ENCODE measurements at places on chromosomes 11 and 22.
A peak's percentile ranks its signal among the peaks of the same experiment; 100 is the strongest.

DNA sequence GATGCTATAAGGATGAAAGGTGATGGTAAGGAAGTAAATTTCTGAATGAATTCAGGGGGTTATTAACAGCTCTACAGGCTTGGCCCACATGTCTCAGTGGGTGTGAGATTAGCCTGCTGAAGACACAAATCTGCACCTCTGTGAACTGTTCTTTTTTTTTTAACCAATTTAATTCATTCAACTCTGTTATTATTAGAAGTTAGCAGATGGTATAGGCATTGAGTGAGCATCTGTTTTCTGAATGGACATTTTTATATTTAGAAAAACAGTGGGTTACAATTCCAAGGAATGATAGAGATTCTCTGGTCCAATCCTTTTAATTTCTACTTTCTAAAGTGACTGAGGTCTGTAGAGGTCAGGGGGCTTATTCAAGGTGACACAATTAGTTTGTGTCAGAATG, 122.0 kb upstream of the SORL1-AS1 start:
- DNase-seq, result no peak

DNA sequence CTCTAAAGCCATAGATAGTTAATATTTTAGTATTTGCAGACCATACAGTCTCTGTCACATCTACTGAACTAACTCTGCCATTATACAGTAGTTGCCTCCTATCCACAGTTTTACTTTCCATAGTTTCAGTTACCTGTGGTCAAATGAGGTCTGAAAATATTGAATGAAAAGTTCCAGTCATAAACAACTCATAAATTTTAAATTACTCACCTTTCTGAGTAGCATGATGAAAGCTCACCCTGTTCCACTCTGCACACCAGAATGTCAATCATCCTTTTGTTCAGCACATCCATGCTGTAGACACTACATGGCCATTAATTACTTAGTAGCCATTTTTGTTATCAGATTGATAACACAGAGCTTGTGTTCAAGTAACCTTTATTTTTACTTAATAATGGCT, 51.7 kb upstream of the ME3 start:
- DNase-seq, result no peak

DNA sequence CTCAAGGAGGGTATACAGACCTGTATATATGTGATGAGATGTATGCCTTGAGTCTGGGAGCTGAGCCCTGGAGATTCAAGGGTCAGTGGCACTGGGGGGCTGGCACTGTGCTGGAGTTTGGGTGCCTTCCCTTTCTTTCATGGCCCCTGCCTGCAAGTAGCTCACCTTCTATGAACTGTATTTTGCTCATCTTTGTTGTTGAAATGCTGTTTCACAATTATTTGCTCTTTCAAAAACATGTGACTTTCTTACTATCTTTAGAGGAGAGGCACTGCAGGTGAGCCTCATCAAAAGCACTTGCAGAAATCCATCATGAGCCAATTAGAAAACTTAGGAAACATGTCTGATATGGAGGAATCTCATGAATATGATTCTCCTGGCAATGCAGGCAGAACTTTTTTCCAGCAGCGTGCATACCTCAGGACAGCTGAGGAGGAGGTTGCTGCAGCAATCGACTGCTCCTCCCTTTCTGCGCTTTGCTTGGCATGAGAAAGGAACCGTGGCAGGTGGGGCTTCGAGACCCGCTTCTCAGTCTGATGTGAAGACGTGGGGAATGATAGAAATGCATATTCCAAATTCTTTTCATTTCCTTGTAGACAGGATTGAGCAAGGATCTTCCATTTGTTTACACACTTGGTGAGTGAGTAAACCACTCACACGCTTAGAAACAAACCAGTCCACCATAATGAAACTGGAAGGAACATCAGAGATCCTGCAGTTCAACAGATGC, 178.4 kb upstream of the E2F8 start:
- no peak for DNase-seq

GRCh38 chr11:11960687-11961086, 47.7 kb downstream of the DKK3 start:
- no peak for DNase-seq

DNA sequence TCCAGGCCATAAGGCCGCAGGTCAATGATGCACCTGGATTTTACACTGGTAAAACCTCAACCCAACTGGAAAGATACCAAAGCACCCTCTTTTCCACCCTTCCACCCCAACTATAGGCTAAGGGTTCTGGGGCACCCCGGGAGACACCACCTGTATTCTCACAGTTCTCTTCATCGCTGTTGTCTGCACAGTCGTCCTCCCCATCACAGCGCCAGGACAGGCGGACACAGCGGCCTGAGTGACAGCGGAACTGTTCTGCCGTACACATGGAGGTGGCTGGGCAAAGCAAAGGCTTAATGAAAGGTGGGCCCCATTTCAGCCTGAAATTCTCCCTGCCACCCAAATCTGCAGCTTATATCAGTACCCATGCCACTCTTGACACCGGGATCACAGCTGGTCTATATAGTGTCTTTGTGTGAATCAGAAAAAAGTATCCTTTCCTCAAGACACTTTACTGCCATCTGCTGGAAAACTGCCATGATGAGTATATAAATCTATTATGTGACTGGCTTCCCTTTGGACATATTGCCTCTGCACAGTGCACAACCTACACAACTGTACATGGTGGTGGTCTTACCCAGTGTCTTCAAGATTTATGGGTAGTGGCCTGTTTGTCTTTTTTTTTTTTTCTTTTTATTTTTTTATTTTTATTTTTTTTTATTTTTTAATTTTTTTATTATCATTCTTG, 21.5 kb downstream of the LRP4 start:
- peak; percentile 63 for DNase-seq

DNA sequence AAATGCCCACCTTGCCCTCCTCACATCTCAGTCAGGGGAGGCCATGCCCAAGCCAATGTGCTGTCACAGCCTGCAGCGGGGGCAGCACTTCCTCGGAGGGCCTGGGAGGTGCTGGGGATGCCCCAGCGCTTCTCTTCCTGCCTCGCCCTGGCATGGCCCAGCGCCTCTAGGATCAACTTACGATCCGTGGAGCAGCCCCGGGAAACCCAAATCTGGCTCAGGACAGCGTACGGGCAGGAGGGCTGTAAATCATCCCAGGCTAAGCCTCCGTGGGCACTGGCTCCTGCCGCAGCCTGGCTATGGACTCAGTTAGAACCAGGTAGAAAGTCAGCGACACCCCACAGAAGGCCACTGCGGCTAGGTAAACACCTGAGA, 60.9 kb upstream of the EMID1 start:
- no peak for DNase-seq

DNA sequence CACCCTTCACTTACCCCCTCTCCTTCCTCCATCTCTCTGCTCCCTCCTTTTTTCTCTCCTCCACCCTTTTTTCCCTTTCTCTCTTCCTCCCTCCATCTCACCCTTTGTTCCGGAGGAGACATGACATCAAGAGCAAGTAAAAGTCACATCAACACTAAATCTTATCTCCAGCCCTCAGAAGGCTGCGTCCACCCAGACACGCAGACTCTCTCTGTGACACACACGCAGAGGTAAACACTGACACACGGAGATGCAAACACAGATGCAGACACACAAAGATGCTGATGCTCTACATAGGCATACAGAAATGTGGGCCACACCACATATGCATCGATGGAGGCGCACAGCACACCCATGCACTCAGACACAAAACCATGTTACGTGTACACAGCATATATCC, 27.0 kb downstream of the NRXN2 start:
- no peak for DNase-seq

DNA sequence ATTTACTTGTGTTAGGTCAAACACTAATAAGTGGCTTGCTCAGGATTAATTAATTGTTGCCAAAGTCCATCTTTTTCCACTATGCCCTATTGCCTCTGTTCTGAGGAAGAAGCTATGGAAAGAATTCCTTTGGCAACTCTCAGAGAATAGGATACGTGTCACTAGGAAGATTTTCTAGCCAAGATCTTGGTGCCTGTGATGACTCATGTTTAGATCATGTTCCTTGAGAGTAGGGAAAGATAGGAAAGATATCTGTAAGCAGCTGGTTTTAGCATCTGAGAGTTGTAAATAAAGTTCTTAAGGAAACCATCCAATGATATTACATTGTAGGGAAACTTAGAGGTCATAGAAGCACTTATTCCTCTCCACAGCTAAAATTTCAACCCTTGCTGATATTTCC, 15.7 kb downstream of the SLN start:
- no peak for DNase-seq

DNA sequence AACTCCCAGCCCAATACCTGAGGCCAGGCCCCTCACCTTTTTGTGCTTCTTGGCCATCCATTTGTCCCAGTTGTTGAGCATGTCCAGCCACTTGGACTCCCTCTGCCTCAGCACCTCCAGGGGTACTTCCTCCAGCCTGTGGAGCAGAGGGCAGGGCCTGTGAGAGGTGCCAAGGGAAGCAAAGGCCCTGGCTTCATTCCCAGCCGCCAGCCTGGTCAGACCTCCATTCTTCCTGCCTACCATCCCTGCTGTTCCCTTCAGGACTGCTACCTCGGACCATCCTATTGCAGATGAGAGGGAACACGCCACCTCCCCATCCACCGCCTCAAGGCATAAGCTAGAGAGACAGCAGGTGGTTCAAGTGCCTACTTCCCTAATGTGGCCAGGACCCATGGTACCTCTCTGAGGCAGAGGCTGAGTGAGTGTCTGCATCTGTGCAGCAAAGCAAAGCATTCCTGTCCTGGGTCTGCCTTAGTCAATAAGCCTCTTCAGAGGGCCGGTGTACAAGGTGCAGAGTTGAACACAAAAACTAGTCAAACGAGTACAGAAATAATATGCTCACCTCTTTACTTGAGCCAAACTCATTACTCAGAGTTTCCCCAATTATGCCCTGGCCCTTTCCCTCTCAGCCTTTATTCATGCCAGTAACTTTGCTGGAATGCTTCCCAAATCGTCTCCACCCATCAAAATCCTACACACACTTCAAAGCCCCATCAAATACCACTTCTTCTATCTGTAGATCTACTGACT, 15.4 kb upstream of the CASTOR1 start:
- DNase-seq, result no peak

GRCh38 chr11:85822814-85823213, 11.9 kb upstream of the SYTL2 start:
- DNase-seq, result no peak

DNA sequence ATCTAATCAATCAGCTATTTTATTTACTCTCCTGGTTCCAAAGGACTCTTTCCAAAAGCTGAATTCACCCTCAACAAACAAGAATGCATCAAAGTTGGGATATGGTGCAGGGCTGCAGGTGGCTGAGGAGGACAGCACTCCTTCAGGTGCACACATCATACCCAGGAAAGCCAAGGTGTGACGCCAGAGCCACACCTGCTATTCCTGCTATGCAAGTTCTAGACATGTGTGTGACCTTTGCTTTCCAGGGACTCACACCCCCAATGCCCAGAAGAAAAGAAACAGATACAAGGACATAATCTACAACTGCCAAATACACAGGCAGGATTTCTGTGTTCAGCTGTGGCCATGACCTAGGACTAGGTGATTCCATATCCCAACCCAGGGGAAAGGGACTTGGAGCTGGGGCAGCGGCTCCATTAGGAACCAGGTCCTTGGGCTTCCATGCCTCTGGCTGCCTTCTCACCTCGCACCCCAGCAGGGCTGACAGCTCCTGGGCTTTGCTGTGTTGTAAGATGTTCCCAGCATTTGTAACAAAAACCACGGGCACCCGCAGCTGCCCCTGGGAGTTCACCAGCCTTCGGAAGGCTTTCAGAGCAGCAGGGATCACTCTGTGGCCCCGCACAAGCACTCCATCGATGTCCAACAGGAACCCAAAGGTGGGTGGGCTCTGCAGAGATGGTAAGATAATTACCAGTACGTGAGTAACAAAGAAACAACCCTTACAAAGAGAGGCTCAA, 9.8 kb downstream of the HDHD5 start:
- DNase-seq, result no peak

GRCh38 chr11:10208131-10208575, 85.9 kb downstream of the SBF2 start:
- DNase-seq, result peak; percentile 76

DNA sequence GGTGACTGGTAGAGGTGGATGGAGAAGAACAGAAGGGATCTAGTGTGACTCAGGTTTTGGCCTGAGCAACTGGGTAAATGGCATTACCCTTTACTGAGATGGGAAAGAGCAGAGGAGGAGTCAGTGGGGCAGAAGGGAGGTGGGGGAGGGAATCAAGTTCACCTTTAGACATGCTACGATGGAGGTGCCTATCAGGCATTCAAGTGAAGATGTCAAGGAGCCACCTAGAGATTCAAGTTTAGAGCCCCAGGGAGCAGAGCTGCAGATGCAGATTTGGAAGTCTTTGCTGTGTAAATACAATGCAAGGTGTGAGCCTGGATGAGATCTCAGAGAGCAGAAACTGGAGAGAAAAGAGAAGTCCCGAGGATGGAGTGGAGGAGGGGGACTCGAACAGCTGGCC, 979 bp upstream of the MOGAT2 start:
- DNase-seq, result no peak

- no peak for DNase-seq
Observed at GRCh38 chr22:31122532-31123291, at the start of gene INPP5J. INPP5J (plus strand) TSS chr22:31122966; CDS start chr22:31123015, 49 bp downstream.

DNA sequence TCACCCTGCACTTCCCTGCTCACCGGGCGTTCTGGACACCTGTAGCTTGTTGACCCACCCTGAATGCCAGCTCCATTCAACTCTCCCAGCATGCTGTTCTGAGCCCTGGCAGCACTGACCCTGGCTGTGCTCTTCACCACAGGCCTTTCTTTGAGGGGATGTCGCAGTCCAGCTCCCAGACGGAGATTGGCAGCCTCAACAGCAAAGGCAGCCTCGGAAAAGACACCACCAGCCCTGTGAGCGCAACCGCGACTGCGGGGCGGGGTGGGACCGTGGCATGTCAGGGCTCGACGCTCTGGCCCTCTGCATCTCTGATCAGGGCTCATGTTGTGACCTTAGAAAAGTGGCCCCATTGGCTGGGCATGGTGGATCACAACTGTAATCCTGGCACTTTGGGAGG, 47.4 kb upstream of the RAB1B start:
- DNase-seq, result no peak

GRCh38 chr11:61542024-61542461, 33.5 kb downstream of the LRRC10B start:
- no peak for DNase-seq

- no peak for DNase-seq
Observed at GRCh38 chr11:123168955-123169484, 26.0 kb downstream of the CLMP start.

DNA sequence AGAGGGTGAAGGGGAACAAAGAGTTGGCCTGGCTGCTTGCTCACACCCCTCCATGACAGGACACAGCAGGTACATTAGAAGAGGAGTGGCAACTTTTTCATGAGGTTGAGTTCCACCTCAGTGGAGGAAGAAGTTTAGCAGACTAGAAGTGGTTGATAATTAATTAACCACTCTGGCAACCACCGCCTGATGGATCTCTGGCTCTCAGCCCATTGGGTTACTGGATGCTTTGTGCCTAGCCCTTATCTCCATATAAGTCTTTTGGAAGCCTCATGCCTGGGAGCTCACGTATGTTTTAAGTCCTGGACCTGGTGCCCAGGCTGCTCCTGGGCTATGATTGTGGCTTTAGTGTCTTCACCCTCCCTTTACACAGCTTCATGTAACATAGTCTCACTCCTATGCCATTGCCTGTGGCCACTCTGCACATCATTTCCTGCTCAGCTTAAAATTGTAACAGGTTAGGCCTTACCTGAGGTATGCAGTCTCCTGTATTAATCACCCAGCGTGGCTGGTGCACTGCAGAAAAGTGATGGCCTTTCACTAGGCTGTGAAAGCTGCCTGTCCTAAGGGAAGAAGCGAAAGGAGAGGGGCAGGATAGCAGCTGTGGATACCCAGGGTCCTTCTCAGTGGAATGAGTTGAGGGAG, 72.7 kb upstream of the CRTAM start:
- no peak for DNase-seq

Measured in AML-193 (cell line).